T-helper 17 cell (primary cell): ENCODE measurements at places on chromosomes 13 and 19. TPM values are rescaled to one million over a fixed set of nuclear protein-coding genes. Genes with fewer than 3 reads are reported as not detected.

- no peak for DNase-seq
Measured at GRCh38 chr13:106455777-106456176, 79.7 kb downstream of the EFNB2 start.

DNA sequence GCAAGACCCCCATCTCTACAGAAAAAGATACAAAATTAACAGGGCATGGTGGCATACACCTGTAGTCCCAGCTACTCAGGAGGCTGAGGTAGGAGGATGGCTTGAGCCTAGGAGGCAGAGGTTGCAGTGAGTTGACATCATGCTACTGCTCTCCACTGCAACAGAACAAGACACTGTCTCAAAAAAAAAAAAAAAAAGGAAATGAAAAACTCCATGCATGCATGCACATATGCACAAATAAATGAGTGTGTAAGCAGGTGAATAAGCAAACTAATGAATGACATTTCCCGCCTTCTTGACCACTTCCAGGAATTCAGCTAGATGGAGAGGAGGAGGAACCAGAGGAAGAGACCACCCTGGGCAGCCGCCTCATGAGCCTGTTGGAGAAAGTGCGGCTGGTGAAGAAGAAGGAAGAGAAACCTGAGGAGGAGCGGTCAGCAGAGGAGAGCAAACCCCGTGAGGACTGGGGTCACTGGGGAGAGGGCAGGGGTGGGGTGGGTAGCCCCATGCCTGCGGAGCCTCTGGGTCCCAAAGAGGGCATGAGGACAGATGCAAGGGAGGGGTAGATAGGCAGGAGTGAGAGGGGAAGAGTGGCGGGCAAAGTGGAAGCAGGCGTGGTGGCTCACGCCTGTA lies 58.8 kb downstream of the RYR1 start:
- no peak for DNase-seq

DNA sequence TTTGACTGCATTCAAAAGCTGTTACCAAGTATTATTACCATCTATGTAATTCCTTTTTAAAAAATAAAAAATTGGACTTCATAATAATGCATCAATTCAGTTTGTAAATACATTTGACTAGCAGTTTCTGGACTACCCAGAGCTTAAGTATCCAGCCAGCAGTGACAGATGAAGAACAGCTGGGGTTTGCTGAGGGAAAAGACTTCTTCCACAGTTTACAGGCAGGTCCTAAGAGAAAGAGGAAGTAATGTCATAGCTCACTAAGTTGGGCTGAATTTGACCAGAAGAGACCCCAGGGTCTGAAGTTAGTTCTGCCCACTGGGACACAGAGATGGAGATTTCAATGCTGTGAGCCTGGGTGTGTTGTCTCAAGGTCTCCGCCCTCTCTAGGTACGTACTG lies 96.4 kb downstream of the MBNL2 start:
- no peak for DNase-seq

DNA sequence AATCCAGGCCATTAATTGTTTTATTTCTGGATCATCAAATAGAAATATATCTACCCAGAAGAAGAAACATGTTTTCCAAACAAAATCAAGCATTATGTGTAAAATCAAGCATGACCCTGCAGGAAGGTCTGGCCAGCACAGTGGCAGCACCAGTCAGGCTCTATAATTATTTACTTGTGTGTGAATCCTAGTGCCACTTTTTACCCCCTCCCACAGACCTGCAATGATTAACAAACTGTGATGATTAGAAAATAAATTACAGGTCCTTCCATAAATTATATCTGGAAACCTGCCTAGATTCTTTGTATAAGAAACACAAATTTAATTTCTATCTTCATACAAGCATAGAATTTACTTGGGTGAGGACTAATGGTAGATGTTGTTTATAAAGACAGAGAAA lies 186.1 kb downstream of the GPC6 start:
- DNase-seq: no peak

GRCh38 chr13:54949735-54950134 lies 1921.1 kb downstream of the OLFM4 start:
- DNase-seq: no peak

GRCh38 chr13:45119469-45119990 lies 780 bp upstream of the GTF2F2 start:
- peak; percentile 48 for DNase-seq

- DNase-seq: no peak
Measured at GRCh38 chr19:16022681-16023080, 53.6 kb upstream of the TPM4 start.

DNA sequence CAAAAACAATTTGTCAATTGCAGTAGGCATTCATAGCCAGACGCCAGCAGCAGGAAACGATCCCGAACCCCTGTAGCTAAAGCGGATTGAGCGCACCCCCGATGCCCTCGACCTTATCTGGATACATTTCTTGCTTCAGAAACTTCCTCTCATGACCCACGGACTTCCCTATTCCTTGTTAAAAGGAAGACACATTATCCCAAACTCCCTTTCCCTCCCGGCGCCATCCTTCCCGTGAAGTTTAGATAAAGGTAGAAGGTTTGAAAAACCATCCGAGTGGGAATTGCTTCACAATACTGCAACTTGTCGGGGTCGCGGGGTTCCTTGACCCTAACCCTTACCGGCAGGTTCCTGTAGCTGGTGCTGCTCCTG lies 977 bp downstream of the PCDH20 start:
- DNase-seq: no peak

DNA sequence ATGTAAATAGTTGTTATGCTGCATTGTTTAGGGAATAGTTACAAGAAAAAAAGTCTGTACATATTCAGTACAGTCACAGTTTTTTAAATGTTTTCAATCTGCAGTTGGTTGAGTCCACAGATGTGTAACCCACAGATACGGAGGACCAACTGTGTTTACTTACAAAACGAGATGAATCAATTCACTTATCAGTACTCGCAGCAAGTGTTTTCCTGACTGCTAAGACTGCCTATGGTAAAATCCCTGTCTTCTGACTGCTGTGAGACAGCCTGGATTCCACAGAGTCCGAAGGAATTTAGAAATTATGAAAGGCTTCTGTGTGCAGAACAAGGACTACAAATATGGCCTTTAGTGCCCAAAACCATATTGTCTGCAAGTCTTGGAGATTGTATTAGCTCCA lies 45.7 kb upstream of the C1QTNF9 start:
- no peak for DNase-seq

GRCh38 chr13:89891416-89891815 lies 1456.1 kb upstream of the MIR17HG start:
- DNase-seq: no peak

DNA sequence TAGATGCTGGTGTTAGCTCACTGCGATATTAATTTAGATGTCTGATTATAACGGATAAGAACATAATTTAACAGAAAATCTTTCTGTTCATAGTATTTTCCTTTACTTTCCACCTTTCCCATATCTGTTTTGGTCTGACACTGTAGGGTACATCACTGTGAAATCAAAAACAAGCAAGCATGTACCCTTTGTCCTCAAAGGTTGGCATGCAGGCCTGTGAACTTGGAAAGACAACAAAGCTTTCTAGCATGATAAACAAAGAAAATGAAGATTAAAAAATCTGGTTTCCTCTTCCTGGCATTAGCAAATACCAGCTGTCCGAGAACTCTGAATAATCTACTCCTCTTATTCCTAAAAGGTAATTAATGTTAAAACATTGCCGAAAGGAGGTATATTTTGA lies 31.6 kb downstream of the THSD1 start:
- DNase-seq: no peak

The PBX4 gene
- 49.7 TPM for total RNA-seq

The PPAN gene
- 79.8 TPM for total RNA-seq

The DNAAF3 gene
- total RNA-seq: not detected

The COMP gene
- total RNA-seq: not detected

The PODNL1 gene
- 0.31 TPM for total RNA-seq

The DPP9 gene
- total RNA-seq: 84.1 TPM
